CD4-positive, alpha-beta T cell treated with Interleukin-10 for 1 hour (primary cell): ENCODE measurements at places on chromosomes 12 and 14.
A peak's percentile ranks its signal among the peaks of the same experiment; 100 is the strongest.

DNA sequence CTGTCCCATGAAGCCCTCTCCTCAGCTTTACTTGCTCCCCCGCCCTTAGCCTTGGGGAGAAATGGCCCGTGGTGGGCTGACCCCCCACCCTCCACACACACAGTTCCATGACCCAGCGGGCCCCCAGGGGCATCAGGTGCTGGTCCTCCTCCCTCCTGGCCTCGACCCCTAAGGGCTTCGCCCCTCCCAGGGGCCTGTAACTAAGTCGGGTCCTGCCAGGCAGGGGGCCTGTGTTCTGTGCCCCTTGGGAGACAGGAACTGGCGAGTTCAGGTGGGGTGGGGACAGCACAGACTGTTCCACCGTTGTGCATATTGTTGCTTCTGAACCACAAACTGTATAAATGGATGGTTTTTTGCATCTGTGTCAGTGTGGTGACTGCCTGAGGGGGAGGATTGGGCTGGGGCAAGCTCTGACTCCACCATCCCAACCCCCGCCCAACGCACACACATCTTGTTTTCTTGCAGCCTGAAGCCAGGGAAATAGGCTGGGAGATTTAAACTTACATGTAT is 8.8 kb downstream of the TAMALIN start:
- peak; percentile 17 for DNase-seq

DNA sequence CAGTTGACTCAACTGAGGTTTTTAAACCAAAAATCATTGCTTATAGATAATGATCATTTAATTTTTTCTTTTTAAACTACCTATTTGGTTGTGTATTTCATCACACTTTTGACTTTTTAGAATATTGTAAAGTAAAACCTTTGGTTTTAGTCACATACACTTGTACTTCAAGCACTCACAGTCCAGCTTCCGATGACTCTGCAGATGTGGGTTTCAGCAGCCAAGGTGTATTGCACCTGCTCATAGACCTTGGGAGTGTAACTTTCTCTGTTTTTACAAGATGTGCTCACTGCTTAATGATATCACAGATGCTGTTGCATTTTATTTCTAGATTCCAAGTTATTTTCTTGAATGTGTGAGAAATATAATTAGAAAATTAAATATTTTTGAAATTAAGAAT is 188.3 kb upstream of the SLC38A2 start:
- no peak for DNase-seq

GRCh38 chr12:4932576-4932975 is 22.9 kb downstream of the KCNA1 start:
- no peak for DNase-seq

- no peak for DNase-seq
Measured at GRCh38 chr14:90419200-90419599, 22.4 kb downstream of the CALM1 start.

GRCh38 chr12:104458694-104459367 is 2.1 kb downstream of the CHST11 start:
- DNase-seq: peak; percentile 37

- DNase-seq: no peak
Measured at GRCh38 chr14:64210216-64210615, 84.0 kb downstream of the ESR2 start.

DNA sequence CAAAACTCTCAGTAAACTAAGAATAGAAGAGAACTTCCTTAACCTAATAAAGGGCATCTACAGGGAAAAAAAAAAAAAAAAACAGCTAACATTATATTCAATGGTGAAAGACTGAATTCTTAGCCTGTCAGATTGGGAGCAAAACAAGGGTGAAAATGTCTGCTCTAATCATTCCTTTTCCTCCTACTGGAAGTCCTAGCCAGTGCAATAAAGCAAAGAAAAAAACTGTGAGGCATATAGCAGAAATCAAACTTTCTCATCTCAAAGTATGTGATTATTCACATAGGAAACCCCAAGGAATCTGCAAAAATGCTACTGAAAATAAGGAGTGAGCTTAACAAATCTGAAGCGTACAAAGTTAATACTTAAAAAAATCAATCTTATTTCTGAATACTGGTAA is 170.7 kb downstream of the NUAK1 start:
- no peak for DNase-seq
